Activated naive CD4-positive, alpha-beta T cell treated with anti-CD3 and anti-CD28 coated beads, Interleukin-2, amount 50 U/mL, for 72 hours (primary cell): ENCODE measurements at places on chromosomes 13 and 19. TPM values are rescaled to one million over a fixed set of nuclear protein-coding genes. Genes with fewer than 3 reads are reported as not detected.

The IGFL3 gene
- total RNA-seq: not detected

The CCL25 gene
- total RNA-seq: 0.56 TPM

The SYT5 gene
- total RNA-seq: not detected

The ZNF442 gene
- 5.2 TPM for total RNA-seq

The IL17D gene
- total RNA-seq: 0.41 TPM

The ERF gene
- 67.8 TPM for total RNA-seq

The CYP4F3 gene
- 0.14 TPM for total RNA-seq

The FGF14 gene
- total RNA-seq: not detected

The CYP2A7 gene
- total RNA-seq: not detected
